GM12878 (cell line): ENCODE measurements at places on chromosomes 5 and 9.

GRCh38 chr9:38092200-38092524 is 23.1 kb upstream of the SHB start:
- no peak for DNase-seq

DNA sequence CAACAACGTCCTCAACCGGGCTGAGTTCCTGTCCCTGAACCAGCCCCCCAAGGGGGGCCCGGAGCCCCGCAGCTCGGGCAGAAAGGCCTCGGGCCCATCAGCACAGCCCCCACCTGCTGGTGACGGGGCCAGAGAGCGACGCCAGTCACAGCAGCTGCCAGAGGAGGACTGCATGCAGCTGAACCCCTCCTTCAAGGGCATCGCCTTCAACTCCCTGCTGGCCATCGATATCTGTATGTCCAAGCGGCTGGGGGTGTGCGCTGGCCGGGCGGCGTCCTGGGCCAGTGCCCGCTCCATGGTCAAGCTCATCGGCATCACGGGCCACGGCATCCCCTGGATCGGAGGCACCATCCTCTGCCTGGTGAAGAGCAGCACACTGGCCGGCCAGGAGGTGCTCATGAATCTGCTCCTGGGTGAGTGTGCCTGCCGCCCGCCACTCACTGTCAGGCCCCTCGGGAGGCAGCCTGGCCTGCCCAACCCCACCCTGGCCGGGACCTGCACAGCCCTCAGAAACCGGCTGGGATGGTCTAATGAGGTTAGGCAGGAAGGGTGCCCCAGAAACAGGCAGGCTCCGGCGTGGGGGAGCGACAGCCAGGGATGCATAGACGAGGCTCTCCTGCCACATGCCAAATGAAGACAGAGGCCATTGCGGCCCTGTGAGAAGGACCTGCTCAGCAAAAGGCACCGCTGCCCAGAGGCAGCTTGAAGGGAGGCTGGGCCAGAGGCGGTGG is 678 bp downstream of the PLPP7 start:
- no peak for DNase-seq

- DNase-seq = no peak
Measured at GRCh38 chr9:89655990-89656657, 51.3 kb downstream of the GADD45G start.

DNA sequence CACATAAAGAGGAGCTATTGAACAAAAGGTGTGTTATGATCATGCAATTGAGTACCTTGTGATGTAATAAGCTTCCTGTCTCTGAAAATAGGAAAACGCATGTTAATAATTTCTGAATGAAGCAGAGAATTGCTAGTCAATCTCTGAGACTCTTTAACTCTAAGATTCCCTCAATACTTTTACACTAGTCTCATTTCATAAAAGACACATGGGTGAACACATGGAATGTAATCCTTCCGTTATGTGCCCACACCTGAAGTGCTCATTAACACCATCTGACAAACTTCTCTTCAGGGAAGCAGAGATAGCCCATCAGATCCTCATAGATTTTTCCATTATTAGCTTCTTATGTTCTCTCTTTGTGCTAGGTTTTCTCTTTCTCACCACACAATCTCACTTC is 182.4 kb downstream of the TLR4 start:
- DNase-seq = no peak

DNA sequence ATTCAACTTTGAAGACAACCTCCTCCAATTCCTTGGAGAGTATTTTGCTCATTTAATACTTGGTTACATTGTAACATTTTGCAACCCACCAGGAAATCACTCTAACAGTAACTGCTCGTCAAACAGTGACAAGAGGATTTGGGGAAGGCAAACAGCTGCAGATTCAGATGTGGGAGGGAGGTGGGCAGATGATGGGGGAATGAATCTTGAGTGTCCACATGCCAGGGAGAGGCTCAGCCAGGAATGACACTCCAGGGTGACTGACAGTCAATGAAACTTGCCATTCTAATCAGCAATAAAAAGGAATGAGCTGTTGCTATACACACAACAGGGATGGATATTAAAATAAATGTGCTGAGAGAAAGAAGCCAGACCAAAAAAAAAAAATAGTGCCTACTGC is 97.7 kb upstream of the ANKRD55 start:
- DNase-seq = no peak

DNA sequence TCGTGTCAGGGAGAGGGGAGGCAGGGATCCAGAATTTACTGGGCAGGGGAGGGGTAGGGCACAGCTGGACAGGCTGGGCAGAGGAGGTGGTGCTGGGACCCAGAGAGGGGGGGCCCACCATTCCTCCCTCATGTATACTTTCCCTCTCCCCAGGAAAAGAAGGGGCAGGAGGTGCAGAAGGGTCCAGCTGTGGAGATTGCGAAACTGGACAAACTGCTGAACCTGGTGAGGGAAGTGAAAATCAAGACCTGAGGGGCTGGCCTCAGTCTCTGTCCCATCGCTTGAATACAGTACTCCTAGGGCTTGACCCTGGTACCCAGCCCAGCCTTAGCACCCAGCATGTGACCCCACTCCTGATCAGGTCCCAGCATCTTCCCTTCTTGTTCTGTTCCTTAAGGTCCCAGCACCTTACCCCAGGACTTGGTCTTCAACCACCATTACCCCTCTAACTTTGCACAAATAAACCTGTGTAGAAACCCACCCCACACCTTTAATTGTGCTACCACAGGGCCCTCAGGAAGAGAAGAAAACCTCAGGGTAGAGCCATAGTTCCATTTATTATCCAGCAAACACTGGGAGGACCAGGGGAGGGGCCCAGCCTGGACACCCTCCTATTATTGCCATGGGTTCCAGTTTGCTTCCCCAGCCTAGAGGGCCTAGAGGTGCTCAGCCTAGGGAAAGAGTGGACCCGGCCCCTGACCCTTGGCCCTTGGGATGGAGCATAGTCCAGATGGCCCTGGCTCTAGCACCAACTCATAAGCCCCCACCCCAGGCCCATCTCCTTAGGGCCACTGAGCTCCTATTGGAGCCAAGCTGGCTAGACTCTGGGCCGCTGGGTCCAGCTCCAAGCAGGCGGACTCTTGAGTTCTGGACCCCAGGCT is 2.0 kb downstream of the ENHO start:
- DNase-seq = no peak

GRCh38 chr5:151570512-151571269 is 20.4 kb downstream of the FAT2 start:
- DNase-seq = no peak

DNA sequence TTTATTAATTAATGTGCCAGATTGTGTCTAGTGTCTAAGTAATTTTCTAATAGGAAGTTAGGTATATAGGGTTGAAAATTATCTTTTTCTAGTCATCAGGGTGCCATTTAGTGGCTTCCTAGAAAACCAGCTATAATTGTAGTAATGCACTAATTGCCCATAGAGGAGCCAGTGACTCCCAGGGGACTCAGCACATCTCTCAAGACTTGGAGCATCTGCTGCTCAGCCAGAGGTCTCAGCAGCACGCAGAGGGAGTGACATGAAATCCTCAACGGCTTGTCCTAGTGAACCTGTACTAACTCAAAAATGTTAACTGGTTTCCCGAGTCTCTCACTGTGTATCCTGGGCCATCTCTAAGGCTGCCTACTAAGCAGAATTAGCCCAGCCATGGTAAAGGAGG is 78.2 kb upstream of the MAN2A1 start:
- no peak for DNase-seq

- no peak for DNase-seq
Measured at GRCh38 chr9:98314381-98315066, 59.1 kb upstream of the TBC1D2 start.

DNA sequence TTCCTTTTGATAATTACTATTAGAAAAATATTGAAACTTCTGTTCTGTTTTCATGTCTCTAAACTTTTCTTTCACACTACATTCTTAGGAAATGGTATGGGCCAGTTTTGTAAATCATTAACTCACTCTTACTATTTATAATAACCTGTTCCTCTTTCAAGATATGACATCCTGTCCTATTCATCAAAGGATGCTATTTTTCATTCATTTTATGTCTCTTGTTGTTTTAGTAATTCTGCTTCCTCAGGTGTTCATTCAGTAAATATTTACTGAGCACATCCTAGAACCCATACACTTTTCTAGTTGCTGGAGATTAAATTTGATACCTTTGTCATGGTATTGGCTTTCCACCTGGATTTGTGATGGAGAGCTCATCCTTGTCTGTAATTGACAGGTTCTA is 58.0 kb downstream of the GDA start:
- DNase-seq = no peak

DNA sequence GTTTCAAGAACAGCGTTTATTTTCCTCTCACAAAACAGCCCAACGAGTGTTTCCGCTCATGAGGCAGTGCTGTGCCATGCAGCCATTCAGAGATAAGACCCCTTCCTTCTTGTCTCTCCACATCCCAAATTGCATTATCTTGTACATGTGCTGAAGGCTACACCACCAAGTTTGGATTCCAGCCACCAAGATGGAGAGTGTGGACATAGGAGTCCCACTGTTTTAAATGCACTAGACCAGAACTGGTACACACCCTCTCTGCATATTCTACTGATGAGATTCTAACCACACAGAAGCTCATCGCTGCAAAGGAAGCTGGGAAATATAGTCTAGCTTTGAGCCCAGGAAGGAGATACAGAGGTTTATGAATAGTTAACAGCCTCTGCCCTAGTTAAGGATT is 509.4 kb downstream of the NFIB start:
- no peak for DNase-seq

GRCh38 chr9:134367791-134368490 is 41.7 kb downstream of the RXRA start:
- DNase-seq = no peak

GRCh38 chr9:95641586-95641985 is 124.8 kb upstream of the PTCH1 start:
- no peak for DNase-seq

GRCh38 chr5:2024986-2025721 is 142.4 kb upstream of the IRX4 start:
- no peak for DNase-seq

GRCh38 chr9:92738661-92739081 is 26.0 kb downstream of the BICD2 start:
- DNase-seq = no peak

DNA sequence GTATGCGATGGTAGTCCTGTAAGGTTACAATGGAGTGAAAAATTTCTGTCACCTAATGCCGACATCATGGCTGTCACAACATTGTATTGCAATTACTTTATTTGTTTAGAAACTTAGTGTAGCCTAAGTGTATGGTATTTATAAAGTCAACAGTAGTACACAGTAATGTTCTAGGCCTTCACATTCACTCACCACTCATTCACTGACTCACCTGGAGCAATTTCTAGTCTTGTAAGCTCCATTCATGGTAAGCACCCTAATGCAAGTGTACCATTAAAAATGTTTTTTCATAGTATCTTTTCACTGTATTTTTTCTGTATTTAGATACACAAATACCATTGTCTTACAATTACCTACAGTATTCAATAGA is 58.5 kb downstream of the ATP10B start:
- DNase-seq = no peak

GRCh38 chr5:102583276-102584124 is 84.7 kb upstream of the SLCO6A1 start:
- no peak for DNase-seq

GRCh38 chr5:1772634-1773033 is 27.0 kb downstream of the MRPL36 start:
- DNase-seq = no peak

- DNase-seq = no peak
Measured at GRCh38 chr9:95425910-95426551, 90.7 kb downstream of the PTCH1 start.

GRCh38 chr5:133348406-133348805 is 263.9 kb downstream of the FSTL4 start:
- no peak for DNase-seq

DNA sequence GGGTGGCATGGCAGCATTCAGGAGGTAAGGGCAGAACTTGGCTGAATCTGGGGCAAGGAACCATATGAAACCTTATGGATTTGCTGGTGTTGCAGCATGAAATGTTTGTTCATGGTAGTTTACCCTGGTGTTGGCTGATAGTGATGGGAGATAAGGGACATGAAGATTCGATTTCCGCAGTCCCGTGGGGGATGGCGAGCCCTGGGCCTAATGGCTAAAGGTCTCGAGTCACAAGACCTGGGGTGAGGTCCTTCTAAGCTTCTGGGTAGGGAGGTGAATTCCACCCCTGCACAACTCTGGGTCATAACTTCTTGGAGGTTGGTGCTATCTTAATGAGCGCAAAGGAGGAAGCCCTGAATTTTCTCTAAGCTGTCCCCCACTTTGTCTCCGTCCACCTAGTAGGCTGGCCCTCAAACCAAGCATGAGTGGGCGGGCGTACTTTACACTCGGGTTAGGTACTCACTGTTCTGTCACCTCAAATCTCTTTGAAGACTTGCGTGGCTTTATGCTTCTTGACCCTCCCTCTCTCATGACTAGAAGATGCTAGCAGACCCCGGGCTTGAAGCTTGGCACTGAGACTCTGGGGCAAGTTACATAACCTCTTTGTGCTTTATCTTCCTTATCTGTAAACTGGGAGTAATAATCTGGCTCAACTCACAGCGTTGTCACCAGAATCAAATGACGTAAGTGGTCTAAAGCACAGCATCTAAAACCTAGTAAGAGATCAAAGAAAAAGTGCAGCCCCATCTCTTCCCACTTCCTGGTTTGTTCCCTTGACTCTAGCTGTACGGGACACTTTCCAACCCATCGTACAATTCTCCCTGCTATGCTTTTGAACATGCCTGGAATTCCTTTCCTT is 72.5 kb downstream of the BASP1 start:
- DNase-seq = no peak

DNA sequence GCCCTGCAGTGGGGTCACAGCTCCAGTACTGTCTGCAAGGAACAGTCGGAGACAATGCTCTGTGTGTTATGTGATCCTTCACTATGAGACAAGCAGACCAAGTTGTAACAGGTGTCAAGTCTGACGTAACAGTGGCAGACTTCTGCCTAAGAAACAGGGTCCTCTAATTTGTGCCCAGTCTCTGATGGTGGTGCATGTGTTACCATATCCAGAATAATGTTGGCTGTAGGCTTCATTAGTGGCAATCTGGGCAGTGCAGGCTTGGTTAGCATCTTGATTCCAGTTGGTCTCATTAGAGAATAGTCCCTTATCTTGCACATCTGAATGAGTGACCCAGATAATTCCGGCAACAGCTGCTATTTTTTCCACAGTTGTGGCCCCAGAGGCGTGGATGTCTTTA is 33.8 kb downstream of the ZNF131 start:
- no peak for DNase-seq

- DNase-seq = no peak
Measured at GRCh38 chr5:3194271-3194670, 401.4 kb upstream of the IRX1 start.

- DNase-seq = no peak
Measured at GRCh38 chr5:143207058-143207457, 196.4 kb downstream of the NR3C1 start.

- no peak for DNase-seq
Measured at GRCh38 chr5:173443971-173444370, 115.8 kb upstream of the STC2 start.

DNA sequence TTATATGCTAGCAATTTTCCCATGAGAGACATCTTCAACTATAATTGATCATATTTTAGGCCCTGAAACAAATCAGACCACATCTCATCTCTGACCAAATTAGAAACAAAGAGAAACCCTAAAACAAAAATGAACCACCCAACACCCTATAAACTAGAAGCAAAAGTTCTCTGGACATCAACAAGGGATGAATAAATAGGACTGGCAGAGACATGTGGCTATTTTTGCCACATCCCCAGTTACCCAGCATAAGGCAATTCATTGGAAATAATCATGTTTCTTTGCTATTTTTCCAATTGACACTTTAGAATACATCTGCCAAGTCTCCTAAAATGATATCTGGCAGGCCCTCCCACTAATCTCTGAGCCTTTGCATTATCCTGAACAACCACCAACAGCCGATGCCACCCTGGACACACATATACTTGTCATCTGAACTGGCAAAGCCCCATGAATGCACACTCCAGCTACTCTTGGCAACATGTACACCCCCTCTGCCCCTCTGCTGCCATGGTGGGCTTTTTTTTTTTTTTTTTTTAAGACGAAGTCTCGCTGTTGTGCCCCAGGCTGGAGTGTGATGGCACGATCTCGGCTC is 53.5 kb upstream of the EQTN start:
- no peak for DNase-seq
